ENCODE measurements at places on chromosomes 2 and 18.

GRCh38 chr18:68793951-68794350 is 3.9 kb upstream of the CCDC102B start:
- DNase-seq = peak; percentile 23

GRCh38 chr2:216296856-216297255 is 75.4 kb downstream of the MARCHF4 start:
- no peak for DNase-seq

DNA sequence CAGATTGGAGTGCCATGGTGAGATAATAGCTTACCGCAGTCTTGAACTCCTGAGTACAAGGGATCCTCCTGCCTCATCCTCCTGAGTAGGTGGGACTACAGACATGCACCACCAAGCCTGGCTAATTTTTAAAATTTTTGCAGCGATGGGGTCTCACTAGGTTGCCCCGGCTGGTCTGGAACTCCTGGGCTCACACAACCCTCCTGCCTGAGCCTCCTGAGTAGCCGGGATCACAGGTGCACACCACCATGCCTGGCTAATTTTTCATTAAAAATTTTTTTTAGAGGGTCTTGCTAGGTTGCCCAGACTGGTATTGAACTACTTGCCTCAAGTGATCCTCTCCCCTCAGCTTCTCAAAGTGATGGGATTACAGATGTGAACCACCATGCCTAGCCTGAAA is 27.8 kb downstream of the RAB31 start:
- no peak for DNase-seq

DNA sequence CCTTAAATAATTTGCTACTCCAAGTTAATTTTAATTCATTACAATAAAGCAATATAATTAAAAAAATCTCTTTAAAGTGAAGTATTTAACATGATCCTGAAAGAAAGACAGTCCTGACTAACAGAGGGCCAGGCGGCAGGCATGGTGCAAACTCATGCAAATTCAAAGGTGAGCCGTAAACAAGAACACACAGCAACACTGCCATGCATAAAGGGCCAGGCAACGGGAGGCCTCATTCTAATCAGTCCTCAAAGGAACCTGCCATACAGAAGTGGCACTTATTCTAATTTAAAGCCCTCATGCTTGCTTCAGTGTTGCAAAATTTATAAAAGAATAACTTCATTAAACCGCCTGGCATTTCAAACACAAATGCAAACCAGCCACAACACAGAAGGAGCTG is 277.0 kb downstream of the ZNF521 start:
- DNase-seq = no peak

GRCh38 chr2:109171444-109172334 is 42.7 kb downstream of the SH3RF3 start:
- DNase-seq = peak; percentile 88

DNA sequence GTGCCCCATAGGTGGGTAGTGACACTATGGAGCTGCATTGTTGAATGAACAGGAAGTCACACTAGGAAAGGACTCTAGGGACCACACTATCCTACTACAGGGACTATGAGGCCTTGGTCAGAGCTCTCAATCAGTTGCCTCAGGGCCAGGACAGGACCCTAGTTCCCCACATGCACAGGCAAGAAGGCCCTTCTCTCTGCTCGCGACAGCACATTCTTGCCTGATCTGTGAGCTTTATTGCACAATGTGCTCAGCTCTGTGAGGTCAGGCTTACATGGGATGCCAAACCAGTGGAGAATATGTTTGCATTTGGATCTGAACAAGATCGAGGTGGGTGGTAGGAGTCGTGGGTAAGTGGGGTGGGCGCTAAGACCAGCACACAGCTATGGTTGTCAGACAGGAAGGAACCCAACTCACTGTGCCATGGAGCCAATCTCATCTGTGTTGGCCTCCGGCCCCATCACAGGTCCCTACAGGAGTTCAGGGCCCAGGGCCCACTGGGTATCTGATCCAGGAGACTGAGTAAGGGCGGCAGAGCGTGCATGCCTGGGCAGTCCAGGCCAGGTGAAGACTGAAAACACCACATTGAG is 8.0 kb downstream of the PCARE start:
- no peak for DNase-seq

DNA sequence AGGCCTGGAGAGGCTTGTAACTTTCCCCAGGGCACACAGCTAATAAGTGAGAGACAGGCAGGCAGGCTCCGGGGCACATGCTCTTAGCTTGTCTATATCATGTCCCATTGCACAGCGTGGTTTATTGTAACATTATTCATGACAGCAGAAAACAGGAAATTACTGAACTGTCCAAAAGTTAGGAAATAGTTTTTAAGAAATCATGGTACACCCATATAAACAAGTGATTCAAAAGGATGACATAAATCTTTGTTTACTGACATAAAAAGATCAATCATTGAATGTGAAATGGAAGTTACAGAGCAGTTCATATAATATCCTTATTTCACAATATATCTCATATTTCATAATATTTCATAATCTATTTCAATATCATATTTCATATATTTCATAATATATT is 34.3 kb upstream of the TXNDC2 start:
- no peak for DNase-seq

DNA sequence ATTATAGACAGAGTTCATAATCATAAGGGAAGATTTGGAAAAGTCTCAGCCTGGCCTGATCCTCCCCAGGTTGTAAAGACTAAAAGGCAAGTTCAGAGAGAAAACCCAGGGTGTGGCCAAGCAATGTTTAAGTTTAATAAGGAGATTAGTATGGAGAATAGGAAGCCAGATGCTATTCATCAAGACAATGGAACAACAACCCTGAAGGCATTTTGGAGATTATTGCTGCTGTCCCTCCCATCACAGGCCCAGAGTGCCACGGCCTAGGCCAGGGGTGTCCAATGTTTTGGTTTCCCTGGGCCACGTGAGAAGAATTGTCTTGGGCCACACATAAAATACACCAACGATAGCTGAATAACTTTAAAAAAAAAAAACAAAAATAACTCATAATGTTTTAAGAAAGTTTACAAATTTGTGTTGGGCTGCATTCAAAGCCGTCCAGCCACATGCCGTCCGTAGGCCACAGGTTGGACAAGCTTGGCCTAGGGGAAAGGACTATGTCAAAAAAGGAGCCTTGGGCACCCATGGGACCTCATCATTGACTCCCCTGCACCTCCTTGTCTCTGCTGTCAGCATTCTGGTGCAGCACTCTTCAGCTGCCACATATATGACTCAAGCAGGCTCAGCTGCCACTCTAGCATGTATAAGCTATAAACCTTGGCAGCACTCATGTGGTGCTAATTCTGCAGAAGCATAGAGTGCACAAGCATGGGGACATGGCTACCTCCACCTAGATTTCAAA is 20.8 kb downstream of the DPP4 start:
- DNase-seq = no peak

- DNase-seq = no peak
These were observed 483.9 kb upstream of the CRIM1 start for GRCh38 chr2:35871672-35872071.

GRCh38 chr2:26816893-26817292 is 31.0 kb downstream of the CENPA start:
- DNase-seq = no peak

GRCh38 chr18:31979714-31980113 is 36.8 kb upstream of the TRAPPC8 start:
- DNase-seq = no peak

- no peak for DNase-seq
These were observed 162.1 kb downstream of the CD8B2 start for GRCh38 chr2:106649306-106649705.

GRCh38 chr2:111048856-111049768 is 71.6 kb upstream of the BCL2L11 start:
- no peak for DNase-seq

DNA sequence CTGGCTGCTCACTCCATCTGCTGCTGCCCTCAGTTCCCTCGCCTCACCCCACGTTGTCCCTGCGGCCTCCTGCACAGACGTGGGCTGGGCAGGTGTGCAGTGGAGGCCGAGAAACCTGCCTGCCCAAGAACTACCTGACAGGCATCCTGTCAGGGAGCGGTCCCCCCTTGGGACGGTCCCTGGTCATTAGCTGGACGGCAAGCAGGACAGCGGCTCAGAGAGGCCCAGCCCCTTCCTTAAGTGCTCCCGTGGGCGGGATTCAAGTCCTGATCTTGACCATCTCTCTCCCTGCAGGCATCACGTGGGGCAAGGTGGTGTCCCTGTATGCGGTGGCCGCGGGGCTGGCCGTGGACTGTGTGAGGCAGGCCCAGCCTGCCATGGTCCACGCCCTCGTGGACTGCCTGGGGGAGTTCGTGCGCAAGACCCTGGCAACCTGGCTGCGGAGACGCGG is 11.3 kb downstream of the BOK start:
- no peak for DNase-seq

- DNase-seq = no peak
These were observed 66.4 kb downstream of the CYB5A start for GRCh38 chr18:74225193-74225840.

GRCh38 chr18:9516437-9517064 is 41.2 kb downstream of the RALBP1 start:
- DNase-seq = no peak

GRCh38 chr2:20229322-20230113 is 4.6 kb upstream of the SDC1 start:
- peak; percentile 62 for DNase-seq

GRCh38 chr2:2871480-2872308 is 505.9 kb downstream of the EIPR1 start:
- no peak for DNase-seq

GRCh38 chr2:31002537-31003150 is 135.6 kb downstream of the GALNT14 start:
- DNase-seq = no peak

DNA sequence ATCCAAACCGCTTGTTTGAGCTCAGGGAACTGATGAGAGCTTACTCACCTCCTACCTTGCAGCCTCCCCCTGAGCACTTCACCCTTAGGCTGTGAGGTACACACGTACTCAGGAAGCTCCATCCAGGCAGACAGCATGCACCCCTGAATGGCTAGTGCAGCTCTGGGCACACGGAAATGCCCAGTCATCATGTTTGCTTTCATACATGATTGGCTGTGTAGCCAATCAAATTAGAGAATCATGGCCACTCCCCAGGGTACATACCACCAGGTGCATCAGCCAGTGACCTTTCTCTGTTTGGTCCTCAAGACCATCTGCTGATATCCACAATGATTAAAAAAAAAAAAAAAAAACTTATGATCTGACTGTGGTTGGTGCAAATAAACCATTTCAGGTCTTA is 42.1 kb downstream of the RNF152 start:
- DNase-seq = no peak

- no peak for DNase-seq
These were observed 3.0 kb downstream of the ACOXL start for GRCh38 chr2:110735366-110735765.

GRCh38 chr2:179460181-179460929 is 195.7 kb upstream of the SESTD1 start:
- DNase-seq = peak; percentile 83

- DNase-seq = no peak
These were observed 362.3 kb upstream of the CDH19 start for GRCh38 chr18:66966171-66966570.

GRCh38 chr2:39867268-39867667 is 88.2 kb upstream of the THUMPD2 start:
- DNase-seq = no peak

DNA sequence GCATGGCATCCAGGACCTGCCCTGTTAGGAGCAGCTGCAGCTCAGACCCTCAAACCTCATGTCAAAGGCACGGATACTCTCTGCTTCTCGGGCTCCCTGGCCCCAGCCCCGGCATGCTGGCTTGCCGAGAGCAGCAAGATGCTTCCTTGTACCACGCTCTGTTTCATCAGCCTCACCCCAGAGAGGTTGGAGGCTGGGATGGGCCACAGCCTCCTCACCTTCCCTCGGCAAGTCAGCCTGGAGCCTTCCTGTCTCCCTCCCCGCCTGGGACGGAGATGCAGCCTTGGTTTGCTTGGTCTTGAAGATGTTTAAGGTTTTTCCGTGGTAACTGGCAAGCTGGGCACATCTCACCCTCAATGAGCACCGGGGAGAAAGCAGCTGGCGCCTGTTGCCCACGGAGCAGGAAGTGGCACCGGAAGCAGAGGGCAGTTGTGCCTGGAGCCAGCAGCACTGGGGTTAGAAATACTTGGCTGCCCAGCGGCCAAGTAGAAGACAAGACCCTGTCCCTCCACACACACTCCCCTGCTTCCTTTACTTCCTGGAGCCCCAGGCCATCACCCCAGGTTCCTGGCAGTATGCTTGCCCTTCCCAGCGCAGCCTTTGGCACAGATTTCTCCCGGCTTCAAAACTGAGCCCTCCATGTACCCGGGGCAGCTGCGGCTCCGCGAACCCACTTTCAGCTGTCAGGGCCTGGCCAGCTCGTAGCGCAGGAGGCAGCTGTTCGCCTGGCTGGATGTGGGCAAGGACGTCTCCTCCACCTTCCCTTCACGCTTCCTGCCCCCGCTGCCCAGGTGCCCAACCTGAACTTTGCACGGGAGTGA is 17.4 kb downstream of the FBLN7 start:
- no peak for DNase-seq

DNA sequence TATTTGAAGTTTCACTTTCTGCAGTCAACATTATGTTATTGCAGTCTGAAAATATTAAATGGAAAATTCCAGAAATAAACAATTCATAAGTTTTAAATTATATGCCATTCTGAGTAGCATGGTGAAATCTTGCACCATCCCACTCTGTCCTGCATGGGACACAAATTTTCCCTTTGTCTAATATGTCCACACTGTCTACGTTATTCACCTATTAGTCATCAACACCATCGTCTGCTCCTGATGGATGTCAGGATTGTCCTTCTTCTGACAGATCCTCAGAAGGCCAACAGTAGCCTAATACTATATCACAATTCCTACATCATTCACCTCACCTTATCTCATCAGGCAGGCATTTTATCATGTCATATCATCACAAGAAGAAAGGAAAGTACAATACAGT is 163.1 kb downstream of the TXNL1 start:
- DNase-seq = no peak

- DNase-seq = no peak
These were observed 1612.7 kb upstream of the SLC39A10 start for GRCh38 chr2:194044321-194044720.

DNA sequence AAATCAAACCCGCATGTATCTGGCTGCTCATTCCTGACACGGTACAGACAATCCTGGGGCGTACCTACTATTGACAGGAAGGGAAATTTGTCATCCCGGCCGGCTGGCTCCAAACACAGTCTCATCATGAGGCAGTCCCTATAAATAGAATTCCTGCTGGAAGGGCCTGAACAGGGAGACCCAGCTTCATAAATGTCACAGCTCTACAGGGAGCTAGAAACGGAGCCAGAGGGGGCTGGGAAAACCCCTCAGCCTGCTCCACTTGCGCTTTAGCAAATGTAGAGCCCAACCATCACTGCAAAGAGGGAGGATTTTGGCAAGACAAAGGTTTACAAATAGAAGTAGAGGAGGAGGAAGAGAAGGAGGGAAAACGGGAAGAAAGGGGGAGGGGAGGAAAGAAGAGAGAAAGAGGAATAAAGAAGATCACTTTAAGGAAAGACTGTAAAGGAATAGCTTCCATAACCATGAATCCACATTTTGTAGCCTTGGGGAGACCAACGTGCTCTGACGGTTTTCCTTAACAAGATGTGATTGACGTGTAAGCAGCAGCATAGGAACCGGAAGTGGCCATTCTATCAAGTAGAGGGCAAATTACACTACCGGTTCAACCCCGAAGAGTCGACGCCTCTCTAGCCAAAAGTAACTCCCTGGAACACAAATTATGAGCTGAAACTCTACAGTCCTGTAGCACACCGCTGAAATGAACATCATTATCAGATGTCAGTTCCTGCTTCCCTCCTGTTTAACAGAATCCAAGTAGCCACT is 56.8 kb upstream of the TTN start:
- no peak for DNase-seq
